ENCODE measurements at places on chromosomes 3 and 15.

DNA sequence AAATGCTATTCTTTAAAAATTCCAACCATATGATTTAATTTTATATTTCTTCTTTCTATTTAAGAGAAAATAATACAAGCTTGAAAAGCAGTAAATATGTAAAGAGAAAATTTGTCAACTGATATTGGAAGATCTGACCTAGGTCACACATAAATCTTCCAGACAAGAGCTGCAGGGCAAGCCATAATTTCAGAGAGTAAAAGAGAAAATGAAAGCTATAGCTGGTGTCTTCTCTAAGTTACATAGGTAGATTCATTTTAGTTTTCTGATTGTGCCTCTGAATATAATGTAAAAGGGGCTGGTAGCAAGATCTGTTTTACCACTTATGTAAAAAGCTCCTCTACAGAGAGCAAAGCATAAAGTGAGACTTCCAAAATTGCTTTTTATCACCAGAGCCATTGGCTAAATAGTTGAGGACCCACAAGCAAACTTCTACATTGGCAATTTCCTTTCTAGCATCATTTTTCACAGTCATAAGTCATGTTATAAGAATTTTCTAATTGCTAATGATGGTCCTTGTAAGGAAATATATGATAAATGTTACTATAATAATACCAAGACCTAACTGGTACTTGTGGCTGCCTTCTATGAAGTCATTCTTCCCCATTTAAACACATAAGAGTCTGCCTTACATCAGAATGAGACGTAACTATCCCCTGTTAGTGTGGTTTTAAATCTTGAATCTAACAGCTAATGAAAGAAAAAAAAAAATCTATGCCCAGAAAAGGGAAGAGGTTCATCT is 80.8 kb upstream of the SKOR1 start:
- no peaks in the 10 kb centered on the region for H3K27me3 ChIP-seq
- peak overlapping the region; percentile 49 for H3K27ac ChIP-seq
- H3K4me3 ChIP-seq: no peak overlapping the region
- no peak for DNase-seq
- H3K4me1 ChIP-seq: peaks cover 14% of the 10 kb centered on the region

- no peak for DNase-seq
- no peak overlapping the region for H3K27ac ChIP-seq
- H3K4me3 ChIP-seq: no peak overlapping the region
- peaks cover 78% of the 10 kb centered on the region for H3K27me3 ChIP-seq
These were observed 120.5 kb downstream of the POLR2M start for GRCh38 chr15:57827021-57827420.

DNA sequence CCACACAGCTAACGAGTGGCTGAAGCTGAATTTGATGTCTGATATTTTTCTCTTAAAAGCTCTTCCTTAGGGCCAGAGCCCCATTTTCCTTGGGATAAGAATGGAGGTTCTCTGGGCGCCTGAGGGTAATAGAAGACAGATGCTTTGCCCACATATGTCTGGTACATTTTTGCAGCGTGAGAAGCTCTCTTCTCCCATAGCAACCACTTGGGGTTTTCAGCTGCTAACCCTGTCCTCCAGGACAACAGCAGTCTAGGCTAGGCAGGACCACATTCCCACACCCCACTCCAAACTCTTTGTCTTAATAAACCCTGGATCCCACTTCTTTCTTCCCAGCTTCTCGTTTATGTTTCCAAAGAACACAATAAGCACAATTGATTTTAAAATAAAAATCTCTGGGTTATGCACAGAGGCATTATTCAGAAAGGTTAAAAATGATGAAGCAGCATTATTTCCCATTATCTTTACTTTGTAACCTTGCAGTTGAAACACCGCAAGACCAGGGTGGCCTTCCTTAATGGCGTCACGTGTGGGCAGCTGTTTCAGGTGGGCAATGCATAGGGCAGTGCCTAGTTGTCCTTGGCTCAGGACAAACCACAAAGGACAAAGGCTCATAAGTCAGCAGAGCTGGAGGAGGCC is 56.5 kb upstream of the NTRK3 start:
- H3K4me1 ChIP-seq: no peaks in the 10 kb centered on the region
- H3K4me3 ChIP-seq: no peak overlapping the region
- no peak overlapping the region for H3K27ac ChIP-seq
- H3K27me3 ChIP-seq: peaks cover 49% of the 10 kb centered on the region
- H3K36me3 ChIP-seq: no peaks in the 10 kb centered on the region

GRCh38 chr15:58521293-58521991 is 89.7 kb downstream of the LIPC start:
- no peak for DNase-seq
- no peak overlapping the region for H3K4me3 ChIP-seq
- peaks cover 2% of the 10 kb centered on the region for H3K36me3 ChIP-seq
- no peaks in the 10 kb centered on the region for H3K27me3 ChIP-seq

DNA sequence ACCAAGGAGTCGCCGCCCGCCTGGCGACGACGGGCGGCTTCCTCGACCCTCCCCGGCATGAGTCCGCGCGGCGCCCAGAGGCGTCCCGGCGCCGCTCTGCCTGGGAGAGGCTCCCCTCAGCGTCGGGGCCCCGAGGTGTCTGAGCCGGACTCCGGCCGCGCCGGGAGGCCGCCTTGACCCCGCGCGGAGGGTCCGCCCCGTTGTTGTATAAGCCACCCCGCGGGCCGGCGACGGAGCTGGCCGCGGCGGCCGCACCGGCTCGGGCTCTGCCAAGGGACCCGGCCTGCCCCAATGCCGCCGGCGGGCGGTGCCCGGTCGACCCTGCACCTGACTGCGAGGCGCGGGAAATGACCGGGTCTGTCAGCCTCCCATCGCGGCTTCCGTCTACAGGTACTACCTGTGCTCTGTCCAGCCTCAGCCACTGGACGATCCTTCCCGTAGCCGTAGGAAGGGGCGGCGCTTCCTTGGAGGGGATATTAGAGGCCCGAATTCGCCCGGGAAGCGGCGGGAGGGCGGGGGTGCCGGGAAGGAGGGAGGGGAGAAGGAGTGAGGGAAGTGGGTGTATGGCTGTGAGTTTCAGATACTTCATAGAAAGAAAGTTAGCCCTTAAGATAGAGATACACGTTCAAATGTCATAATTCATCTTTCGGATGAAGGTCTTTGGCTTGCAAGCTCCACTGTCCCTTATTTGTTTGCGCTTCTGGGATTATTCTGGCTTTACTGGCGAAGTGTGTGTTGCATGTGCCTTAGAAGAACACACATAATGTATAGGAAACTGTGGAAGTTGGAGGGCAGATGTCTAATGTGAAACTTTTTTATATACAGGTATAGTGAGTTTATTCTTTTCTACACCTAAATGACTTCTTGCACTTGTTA is 620 bp downstream of the ABHD5 start:
- H3K4me1 ChIP-seq: peaks cover 15% of the 10 kb centered on the region
- no peaks in the 10 kb centered on the region for H3K27me3 ChIP-seq
- peak overlapping the region; percentile 94 for H3K27ac ChIP-seq
- peaks cover 19% of the 10 kb centered on the region for H3K36me3 ChIP-seq

DNA sequence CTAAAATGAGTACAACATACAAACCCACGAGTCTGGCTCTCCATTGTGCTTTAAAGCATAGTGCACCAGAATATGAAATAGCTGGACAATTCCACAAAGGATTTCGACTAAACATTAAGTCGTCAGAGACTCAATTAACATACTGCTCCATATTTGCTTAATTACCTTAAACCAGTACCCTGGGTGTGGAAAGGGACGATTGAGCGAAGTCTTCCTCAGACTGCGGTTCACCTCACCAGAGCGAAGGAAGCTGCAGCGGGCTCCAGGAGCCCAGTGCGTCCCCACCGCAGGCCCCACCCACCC is 218 bp upstream of the TRPC1 start:
- DNase-seq: no peak

DNA sequence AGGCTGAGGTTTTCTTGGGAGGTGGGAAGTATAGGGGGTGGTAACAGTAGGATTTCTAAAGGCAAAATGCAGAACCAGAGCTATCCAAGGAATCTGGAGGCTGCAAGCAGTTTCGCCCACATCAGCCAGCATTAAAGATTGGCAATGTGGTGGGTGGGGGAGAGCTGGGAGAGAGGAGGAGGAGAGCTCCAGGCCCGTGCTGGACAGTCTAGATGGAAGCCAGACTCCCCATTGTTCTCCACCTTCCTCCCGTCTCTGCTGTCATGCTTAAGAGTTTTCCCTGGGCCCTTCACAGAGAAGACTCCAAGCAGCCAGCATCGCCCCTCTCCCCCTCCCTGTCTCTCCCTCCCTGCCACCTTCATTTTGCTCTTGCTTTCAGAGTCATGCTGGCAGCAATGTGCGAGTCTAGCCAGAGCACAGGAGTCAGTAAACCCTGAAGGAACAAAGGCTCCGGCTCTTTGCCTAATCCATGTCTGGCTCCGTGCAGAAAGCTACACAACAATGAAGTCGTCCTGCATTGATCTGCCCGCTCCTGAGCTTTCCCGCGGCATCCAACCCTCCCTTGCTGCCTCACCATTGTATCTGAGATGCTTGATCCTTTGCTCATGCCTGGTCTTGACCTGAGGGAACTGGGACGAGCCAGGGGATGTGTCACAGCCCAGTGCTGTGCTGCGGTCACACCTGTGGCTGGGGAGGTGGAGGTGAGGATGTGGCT is 282.9 kb downstream of the NTRK3 start:
- no peak overlapping the region for H3K4me3 ChIP-seq
- no peak for DNase-seq
- H3K4me1 ChIP-seq: no peaks in the 10 kb centered on the region
- H3K27ac ChIP-seq: no peak overlapping the region

GRCh38 chr15:71639471-71639870 is 170.9 kb upstream of the NR2E3 start:
- no peak overlapping the region for H3K27ac ChIP-seq
- H3K36me3 ChIP-seq: no peaks in the 10 kb centered on the region
- H3K4me1 ChIP-seq: no peaks in the 10 kb centered on the region
- peaks cover 22% of the 10 kb centered on the region for H3K27me3 ChIP-seq
- no peak for DNase-seq
- no peak overlapping the region for H3K4me3 ChIP-seq

- DNase-seq: no peak
- no peaks in the 10 kb centered on the region for H3K36me3 ChIP-seq
These were observed 142.8 kb downstream of the CNTN6 start for GRCh38 chr3:1235526-1236120.

GRCh38 chr3:66465034-66465433 is 35.8 kb downstream of the LRIG1 start:
- no peak overlapping the region for H3K4me3 ChIP-seq
- H3K4me1 ChIP-seq: peaks cover 28% of the 10 kb centered on the region
- DNase-seq: no peak
- no peak overlapping the region for H3K27ac ChIP-seq

GRCh38 chr3:192608726-192609600 is 118.4 kb downstream of the FGF12 start:
- no peak overlapping the region for H3K27ac ChIP-seq
- H3K27me3 ChIP-seq: no peaks in the 10 kb centered on the region
- H3K36me3 ChIP-seq: no peaks in the 10 kb centered on the region
- H3K4me3 ChIP-seq: no peak overlapping the region
- no peaks in the 10 kb centered on the region for H3K4me1 ChIP-seq

GRCh38 chr3:72067721-72068120 is 282.8 kb upstream of the PROK2 start:
- no peak for DNase-seq
- no peaks in the 10 kb centered on the region for H3K4me1 ChIP-seq
- H3K27me3 ChIP-seq: peaks cover 31% of the 10 kb centered on the region
- H3K27ac ChIP-seq: no peak overlapping the region
- H3K4me3 ChIP-seq: no peak overlapping the region

GRCh38 chr3:194324823-194325327 is 26.3 kb downstream of the CPN2 start:
- H3K36me3 ChIP-seq: peaks cover 2% of the 10 kb centered on the region
- H3K27me3 ChIP-seq: peaks cover 14% of the 10 kb centered on the region
- H3K4me1 ChIP-seq: no peaks in the 10 kb centered on the region

GRCh38 chr3:39166134-39166710 is 12.8 kb upstream of the CSRNP1 start:
- H3K4me1 ChIP-seq: no peaks in the 10 kb centered on the region
- no peak for DNase-seq
- peaks cover 7% of the 10 kb centered on the region for H3K27me3 ChIP-seq
- no peak overlapping the region for H3K27ac ChIP-seq
- no peak overlapping the region for H3K4me3 ChIP-seq

GRCh38 chr3:8681349-8681748 is 36.8 kb upstream of the SSUH2 start:
- H3K4me3 ChIP-seq: no peak overlapping the region
- H3K27ac ChIP-seq: no peak overlapping the region
- peaks cover 18% of the 10 kb centered on the region for H3K27me3 ChIP-seq

- no peak overlapping the region for H3K4me3 ChIP-seq
- H3K27ac ChIP-seq: no peak overlapping the region
- H3K27me3 ChIP-seq: peaks cover 22% of the 10 kb centered on the region
- H3K36me3 ChIP-seq: peaks cover 2% of the 10 kb centered on the region
- H3K4me1 ChIP-seq: no peaks in the 10 kb centered on the region
- no peak for DNase-seq
These were observed 101.0 kb downstream of the MYLK start for GRCh38 chr3:123783050-123783689.

GRCh38 chr15:31172606-31173005 is 71.1 kb upstream of the TRPM1 start:
- H3K27ac ChIP-seq: no peak overlapping the region
- H3K27me3 ChIP-seq: no peaks in the 10 kb centered on the region
- peaks cover 19% of the 10 kb centered on the region for H3K4me1 ChIP-seq
- no peak for DNase-seq
- peaks cover 13% of the 10 kb centered on the region for H3K36me3 ChIP-seq

DNA sequence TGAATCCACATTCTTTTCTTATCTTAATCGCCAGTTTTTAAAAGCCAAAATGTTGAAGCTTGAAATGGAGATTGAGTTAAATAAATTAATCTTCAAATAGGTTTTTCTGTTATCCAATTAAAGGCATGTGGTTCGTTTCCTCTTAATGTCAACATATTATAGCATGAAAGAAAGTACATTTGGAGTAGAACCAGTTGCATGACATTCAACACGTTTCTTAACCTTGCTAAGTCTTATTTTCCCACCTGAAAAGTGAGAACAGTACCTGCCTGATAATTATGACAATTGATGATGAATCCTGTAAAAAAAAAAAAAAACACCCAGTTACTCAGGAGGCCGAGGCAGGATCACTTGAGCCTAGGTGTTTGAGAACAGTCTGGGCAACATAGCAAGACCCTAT is 29.3 kb downstream of the PIAS1 start:
- H3K4me3 ChIP-seq: peak overlapping the region; percentile 9
- DNase-seq: no peak
- H3K27me3 ChIP-seq: no peaks in the 10 kb centered on the region
- H3K36me3 ChIP-seq: peaks cover 26% of the 10 kb centered on the region
- H3K27ac ChIP-seq: no peak overlapping the region

All from effector memory CD8-positive, alpha-beta T cell (primary cell).